ENCODE measurements at places on chromosomes 12 and 14. TPM values are rescaled to one million over a fixed set of nuclear protein-coding genes. Genes with fewer than 3 reads are reported as not detected.

APOLD1 gene
- 23.4 TPM for total RNA-seq

DNA sequence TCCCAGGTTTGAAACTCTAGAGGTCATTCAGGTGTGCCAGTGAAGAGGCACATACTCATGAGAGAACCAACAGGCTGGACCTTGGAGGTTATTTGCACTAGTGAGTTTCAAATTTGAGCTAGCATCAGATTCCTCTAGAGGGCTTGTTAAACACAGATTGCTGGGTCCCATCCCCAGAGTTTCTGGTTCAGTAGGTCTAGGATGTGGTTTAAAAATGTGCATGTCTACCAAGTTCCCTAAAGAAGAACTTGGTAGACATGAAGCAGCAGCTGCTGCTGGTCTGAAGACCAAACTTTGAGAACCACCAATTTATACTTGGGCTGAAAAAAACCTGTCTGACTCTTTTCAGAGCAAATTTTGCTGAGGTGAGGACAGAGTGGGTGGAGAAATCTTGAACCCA, 61.7 kb downstream of the SUSD6 start:
- DNase-seq = no peak

LRP1 gene
- total RNA-seq = 61.2 TPM

- DNase-seq = no peak
Observed at GRCh38 chr12:20657496-20657895, 37.6 kb upstream of the SLCO1C1 start.

- DNase-seq = no peak
Observed at GRCh38 chr14:68283378-68284123, 464.0 kb downstream of the RAD51B start.

GRCh38 chr14:34300882-34301734, 160.9 kb downstream of the SPTSSA start:
- no peak for DNase-seq

GRCh38 chr14:57875296-57875695, 9.4 kb upstream of the SLC35F4 start:
- no peak for DNase-seq

Data from body of pancreas (tissue), 4 donors.